Activated naive CD8-positive, alpha-beta T cell treated with anti-CD3 and anti-CD28 coated beads, Interleukin-2, amount 10 ng/mL, durations not matched to agents 7 days and 5 days (primary cell): ENCODE measurements at places on chromosomes 6 and 20. TPM values are rescaled to one million over a fixed set of nuclear protein-coding genes. Genes with fewer than 3 reads are reported as not detected.

GRCh38 chr6:170473301-170473717 lies 79.8 kb downstream of the PSMB1 start:
- DNase-seq, result no peak

- no peak for DNase-seq
Measured at GRCh38 chr20:44209686-44210405, 725 bp downstream of the OSER1 start.

DNA sequence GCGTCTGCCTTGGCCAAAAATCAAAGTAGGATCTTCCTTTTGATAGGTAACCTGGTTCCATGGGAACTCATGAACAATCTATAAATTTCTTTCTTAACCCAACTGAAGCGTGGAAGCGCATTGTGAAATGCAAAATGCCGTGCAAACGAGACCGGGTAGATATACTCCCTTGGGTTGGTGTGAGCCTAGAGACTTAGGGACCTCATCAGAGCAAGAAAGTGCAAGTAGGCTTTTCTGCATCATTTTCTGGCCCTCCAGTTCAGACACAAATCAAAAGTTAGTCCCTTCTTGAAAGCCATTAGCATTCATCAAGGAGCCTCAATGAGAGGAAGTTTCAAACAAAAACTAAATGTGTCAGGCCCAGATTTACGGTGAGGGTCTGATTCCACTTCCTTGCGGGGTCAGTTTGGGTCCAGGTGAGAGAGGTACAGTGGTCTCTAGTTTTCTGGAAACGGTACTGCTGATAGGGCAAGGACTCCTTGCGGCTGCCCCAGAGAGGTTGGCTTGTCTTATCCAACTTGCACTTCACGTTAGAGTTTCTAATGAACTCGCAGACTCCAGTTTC lies 5.3 kb upstream of the ZNF184 start:
- DNase-seq, result no peak

DNA sequence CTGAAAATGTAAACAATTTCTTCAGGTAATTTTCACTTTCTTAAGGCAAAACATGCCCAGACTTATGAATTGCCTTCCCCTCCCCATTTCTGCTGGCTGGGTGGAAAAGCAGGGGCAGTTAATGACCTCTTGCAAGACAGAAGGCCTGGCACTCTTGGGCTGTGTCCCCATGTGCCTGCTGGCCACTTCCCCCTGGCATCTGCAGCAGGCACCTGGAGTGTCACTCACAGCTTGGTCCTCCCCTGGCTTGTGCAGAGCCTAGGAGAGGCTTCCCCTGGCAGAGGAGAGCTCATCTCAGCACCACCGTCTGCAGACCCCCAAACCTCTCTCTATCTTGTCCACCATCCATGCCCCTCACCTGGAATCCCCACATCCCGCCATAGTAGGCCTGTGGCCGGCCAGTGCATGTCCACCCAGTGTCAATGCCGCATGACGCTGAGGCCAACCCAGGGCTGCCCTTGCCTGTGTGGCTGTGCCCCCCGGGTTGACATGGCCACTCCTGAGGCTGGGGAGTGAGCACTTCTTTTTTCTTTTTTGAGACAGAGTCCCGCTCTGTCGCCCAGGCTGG lies 83.5 kb upstream of the SLC22A23 start:
- DNase-seq, result no peak

DNA sequence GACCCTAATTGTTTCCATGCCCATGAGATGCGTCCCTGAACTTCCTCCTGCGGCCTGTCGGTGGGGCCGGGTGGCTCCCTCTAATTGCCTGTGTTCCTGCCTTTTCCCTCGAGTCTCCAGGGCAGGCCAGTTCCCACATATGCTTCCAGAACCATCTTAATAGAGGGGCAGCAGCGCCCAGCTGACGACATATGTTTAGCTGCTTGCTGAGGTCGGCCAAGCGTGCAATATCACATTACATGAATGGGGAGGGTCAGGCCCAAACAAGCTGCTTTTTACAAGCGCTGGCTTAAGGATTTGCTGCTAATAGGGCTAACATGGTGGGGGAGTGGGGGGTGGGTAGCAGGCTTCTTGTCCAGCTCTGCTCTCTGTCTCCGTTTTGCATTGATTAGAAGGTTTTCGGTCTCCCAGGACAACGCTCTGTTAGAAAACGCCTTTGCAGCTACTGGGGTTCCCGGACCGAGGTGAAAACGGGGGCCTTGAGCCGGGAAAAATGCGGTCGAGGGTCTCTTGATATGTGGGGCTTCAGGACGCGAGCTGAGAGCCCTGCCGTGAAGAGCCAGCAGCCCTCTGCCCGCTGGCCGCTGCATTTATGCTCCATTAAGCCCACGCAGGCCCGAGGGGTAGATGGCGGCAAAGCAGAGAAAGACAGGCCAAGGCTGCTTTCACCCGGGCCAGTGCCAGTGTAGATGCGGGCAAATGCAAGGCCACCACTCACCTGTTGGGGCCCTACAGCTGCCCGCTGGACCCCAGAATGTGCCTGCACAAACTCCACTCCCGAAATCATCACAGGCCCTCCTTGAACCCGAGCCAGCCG lies 308.5 kb downstream of the BMP7 start:
- no peak for DNase-seq

DNA sequence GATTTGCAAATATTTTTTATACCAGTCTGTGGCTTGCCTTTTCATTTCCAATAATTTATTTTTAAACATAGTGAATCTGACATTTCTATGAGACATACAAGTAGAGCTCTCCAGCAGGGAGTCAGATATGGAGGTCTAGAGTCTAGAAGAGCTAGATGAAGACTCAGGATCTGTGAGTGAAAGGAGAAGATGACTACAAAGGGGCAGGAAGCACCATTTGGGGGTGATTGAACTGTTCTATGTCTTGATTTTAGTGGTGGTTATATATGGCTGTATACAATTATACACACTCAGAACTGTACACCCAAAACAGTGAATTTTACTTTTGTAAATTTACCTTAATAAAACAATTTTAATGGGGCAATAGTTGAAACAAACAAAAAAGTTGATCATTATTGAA lies 127.9 kb upstream of the BACH2 start:
- no peak for DNase-seq

- no peak for DNase-seq
Measured at GRCh38 chr6:132866762-132867449, 52.5 kb downstream of the RPS12 start.

EFCAB8 gene
- total RNA-seq, result 0.47 TPM

SMPD2 gene
- total RNA-seq, result 16.6 TPM

EPB41L1 gene
- total RNA-seq, result not detected

CCND3 gene
- total RNA-seq, result 413 TPM

NRSN1 gene
- not detected for total RNA-seq

AIF1 gene
- total RNA-seq, result 117 TPM
